ENCODE measurements at places on chromosomes 5 and 9.

DNA sequence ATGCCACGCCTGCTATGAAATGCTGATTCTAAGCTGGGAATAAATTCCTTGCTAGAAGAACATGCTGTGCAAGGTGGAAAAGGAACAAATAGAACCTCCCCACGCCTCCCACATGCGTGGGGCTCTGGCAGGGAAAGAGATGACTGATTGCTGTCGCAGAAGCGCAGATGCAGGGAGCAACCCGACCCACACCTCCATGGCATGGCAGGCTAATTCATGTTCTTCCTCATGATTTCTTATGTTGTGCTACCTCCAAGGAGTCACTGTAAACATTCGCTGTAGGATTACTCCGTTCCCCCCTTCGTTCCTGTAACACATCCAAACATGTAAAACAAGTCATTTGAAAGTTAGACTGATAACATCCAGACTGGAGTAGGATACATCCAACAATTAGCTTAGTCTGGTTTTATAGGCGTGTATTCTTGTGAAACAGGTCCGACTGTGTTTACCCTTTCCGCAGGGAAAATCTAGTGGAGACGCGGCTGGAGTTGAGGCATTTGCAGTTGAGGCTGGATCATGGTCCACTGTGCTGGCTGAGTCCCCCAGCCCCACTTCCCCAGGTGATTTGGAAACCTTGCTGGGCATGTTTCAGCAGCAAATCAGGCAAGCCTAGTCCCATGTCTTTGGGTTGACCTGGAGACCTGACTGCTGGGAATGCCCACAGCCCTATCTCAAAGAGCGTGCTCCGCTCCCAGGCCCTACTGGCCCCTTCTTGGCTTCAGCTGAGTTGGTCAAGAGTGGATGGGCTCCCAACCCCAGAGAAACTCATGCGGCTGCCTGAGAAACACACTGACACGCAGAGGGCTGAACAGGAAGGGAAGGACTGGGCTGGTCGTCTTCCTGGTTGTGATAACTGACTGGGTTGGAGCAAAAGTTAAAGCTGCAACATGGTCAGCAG is 24.8 kb upstream of the ANKRD33B start:
- no peak for DNase-seq

DNA sequence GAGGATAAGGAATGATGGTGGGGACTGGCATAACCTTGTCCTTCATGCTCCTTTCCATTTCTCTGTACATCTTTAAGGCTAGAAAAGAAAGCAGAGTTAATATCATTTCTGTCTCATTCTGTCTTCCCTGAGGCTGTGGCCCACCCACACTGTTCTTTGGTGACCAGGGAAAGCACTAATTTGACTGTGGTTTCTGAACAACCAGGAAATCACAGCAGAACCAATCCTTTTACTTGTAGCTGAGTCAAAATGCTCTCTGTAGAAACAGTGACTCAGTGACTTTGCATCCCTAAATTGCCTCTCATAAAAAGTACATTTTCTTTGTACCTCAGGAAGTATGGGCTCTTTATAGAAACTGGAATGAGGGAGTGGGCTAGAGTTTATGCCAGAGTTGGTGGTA is 28.1 kb downstream of the IL33 start:
- no peak for DNase-seq

DNA sequence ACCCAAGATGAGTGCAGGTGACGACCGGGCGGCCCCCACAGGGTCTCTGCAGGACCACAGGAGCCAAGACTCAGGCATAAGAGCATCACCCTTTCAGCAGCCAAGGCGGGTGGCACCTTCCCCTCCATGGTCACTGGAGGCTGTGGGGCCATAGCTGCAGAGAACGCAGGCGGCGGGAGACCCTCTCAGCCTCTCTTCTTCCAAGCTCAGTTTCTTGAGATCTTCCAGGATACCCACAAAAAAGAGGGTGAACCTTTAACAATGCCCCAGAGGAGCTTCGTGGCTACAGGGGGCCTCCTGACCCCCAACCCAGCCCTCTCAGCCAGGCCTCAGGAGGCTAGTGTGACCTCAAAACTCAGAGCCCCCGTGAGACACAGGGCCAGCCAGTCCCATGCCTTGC is 5.8 kb upstream of the TBC1D9B start:
- no peak for DNase-seq

DNA sequence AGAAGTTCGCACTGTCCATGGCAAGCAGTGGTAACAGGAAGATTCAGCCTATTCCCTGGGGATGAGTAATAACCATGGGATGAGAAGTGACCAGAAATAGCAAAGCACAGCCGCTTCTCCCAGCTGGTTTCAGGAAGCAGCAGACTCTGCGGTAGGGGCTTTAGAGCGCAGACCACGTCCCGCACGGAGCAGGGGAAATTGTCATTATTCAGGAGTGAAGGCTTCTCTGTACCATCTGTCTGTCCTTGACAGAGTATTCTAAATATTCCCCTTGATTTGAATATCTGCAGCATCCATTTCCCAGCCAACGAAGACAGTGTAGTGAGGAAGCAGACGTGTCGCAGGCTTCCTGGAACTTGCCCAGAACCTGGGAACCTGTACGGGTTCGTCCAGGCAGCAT is 159.6 kb downstream of the NXNL2 start:
- DNase-seq, result no peak

GRCh38 chr5:1318659-1319251 is 23.9 kb upstream of the TERT start:
- no peak for DNase-seq

- DNase-seq, result no peak
Measured at GRCh38 chr9:4137234-4137633, 162.6 kb downstream of the GLIS3 start.
